ENCODE measurements at places on chromosomes 1 and 21.

- DNase-seq = no peak
These were observed 37.2 kb downstream of the SCCPDH start for GRCh38 chr1:246761396-246761795.

DNA sequence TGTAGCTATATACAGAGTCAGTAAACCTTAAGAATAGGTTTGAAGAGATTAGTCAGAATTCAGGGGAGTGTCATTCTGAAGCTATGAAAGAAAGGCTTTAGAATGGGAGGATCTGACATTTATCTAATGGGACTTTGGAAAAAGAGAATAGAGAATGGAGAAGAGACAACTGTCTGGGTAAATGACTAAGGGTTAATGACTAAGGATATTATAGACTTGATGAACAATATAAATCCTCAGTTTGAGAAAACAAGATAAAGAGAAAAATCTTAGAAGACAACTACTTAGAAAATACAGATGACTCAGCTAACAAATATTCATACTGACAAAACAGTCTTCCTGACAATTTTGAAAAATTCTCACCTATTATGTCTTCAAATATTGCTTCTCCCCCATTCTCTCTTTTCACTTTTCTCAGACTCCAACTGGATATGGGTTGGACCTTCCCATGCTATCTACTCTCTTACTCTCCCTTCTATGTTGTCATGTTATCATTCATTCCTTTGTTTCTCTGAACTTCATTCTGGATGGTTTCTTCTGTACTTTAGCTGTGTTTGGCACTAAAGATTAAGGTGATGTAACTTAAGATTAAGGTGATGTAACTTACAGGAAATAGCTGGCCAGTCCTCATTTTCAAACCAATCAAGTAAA, 20.4 kb downstream of the SLC16A1 start:
- DNase-seq = no peak

DNA sequence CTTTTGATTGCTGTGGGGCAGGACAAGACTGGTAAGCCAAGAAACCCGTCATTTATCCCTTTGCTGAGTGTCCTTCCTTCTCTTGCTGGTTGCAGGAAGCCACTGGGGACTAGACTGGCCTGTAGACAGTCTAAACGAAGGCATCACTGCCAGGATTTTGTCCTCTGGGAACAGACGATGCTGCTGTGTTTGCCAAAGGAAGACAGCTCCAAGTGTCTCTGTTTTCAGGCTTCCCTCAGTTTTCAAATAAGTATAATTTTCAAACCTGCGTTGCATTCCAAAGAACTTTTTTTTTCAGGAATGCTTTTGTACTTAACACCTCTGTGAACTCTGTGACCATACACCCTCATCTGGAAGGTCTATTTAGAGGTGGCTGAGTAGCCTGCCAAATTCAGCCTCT, 269.4 kb downstream of the HLX start:
- DNase-seq = no peak

DNA sequence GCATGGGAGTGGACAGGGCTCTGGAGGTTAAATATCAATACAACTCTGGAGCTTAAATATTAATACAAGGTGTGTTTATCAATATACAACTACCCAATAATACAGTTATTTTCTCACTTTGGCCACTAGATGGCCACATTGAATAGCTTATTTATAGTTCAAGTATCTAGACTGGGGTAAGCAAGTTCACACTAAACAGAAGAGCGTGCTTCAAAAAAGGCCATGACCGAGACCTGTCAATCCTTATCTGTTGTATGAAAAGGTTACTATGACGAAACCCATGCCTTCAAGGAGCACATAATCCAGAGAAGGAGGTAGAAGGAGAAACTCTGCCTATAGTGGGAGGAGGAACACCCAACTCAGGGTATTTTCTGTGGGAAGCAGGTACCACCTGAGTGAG, 29.1 kb downstream of the CHML start:
- no peak for DNase-seq

DNA sequence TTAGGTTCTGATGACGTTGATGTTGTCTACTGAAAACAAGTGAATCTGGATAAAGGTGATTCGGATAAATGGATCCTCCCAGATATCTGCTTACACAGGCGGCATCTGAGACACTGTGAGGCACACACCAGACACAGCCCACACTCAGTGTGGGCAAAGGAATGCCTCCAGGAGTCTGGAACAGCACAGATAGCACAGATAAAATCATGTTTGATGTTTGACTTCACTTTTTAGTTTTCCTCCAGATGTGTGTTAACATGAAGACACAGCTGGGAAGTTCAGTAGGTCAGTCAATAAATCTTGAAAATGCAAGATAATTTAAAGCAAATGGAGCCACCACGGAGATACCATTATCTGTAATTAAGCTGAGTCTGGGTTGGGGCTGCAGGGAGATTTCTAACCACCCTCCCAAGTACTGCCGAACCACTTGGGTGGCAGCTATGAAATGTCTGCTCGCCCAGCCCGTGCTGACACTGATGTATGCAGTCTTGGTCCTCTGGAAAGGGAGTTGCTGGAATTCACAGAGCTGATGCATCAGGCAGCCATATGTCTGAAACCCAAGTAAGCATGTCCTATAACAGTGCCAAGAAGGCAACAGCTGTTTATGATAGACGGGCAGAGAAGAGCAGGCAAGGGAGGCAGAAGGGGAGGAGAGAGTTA, 11.7 kb downstream of the CAPN9 start:
- DNase-seq = peak; percentile 32

DNA sequence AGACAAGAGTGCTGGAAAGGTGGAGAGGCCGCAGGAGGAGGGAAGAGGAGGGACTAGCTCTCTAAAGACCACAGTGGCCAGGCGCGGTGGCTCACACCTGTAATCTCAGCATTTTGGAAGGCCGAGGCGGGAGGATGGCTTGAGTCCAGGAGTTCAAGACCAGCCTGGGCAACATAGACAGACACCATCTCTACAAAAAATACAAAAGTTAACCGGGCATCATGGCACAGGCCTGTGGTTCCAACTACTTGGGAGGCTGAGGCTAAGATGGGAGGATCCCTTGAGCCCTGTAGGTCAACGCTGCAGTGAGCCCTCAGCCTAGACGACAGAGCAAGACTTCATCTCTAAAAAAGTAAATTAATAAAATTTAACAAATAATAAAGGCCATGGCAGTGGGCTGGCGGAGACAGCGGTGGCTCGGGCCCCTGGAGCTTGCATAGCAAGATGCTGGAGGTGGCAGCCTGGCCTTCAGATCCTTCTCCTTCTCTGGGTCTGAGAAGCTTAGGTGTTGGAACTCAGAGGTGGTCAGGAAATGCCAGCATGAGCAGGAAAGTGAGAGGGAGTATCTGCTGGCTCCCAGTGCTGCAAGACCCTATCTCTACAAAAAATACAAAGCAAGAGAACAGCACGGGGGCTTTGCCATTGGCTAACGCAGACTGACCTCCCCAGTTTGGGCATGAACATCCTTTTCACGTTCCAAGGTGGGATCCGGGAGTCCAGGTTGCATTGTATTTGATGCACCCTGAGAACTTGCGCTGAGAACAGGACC, 10.7 kb downstream of the WNT3A start:
- no peak for DNase-seq

GRCh38 chr1:184379111-184379752, 7.6 kb upstream of the C1orf21 start:
- no peak for DNase-seq

DNA sequence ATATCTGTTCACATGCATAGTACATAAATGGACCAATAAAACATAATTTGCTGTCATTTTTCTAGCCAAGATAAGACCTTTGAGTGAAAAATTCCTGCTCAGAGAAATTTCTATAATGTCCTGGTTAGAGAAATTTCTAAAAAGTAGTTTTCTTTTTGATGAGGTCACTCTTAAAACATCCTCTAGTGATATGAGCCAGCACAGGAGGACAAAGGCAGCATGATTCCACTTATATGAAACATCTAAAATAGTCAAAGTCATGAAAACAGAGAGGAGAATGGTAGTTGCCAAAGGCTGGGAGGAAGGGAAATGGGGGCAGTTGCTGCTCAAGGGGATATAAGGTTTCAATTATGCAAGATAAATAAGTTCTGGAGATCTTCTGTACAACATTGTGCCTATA, 239.4 kb downstream of the BACH1 start:
- no peak for DNase-seq

DNA sequence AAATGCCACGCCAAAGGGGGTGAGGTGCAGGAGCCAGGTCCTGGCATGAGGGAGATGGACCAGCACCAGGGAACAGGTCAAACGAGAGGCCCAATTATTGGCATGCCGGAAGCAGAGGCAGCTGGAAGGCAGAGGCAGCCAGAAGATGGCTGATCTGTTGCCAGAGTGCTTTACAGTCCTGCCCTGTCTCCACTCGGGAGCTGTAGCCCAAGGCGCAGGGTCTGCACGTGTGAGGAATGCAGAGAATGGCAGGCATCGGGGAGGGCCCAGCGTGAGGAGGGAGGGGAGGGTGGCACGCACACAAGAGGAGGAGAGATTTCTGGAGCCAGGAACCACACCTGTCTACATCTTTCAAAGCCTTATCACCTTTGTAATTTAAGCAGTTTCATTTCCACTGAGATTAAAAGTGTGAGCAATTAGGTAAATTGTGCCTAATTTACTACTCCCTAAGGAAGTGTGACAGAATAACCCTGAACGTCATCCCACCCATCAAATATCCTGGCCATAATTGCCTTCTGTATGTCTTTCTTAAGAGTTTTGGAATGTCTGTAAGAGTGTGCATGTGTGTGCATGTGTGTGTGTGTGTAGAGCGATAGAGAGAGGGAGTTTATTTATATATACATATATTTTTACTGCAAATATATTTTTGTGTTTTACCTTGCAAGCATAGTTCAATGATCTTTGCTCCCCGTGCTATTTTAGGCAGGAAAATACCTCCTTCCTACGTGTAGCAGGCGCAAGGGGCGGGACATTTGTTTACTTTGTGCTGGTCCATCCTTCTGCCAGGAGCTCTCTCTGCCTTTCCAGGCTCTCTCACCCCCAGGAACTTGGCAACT, 125.5 kb upstream of the SERBP1 start:
- DNase-seq = no peak

GRCh38 chr1:221979444-221980032, 237.6 kb upstream of the DUSP10 start:
- no peak for DNase-seq

DNA sequence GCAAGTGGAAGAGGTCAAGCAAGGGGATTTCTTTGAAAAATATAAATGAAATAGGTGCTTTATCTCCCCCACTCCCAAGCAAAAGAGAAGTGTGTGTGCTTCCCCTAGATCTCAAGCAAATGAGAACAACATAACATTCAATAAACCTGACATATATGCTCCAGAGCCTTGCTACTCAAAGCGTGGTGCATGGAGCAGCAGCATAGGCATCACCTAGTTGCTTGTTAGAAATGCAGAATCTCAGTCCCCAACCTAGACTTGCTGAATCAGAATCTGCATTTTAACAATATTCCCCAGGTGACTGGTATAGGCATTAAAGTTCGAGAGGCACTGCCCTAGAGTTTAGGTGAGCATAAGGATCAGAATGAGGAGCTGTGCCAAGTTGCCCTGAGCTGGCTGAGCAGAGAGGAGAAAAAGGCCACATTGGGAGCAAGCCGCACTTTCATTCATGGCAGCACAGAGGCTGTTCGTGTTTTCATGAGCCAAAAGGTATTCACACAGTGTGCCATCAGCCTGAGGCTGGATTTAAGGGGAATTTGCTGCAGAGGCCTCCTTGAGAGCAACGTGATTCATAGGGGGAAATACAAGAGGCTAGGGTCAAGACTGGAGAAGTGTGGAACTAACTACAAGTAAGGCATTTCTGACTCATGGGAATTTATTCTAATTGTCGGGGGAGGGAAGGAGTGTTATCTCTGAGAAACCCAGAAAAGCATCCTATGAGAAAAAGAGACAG, 14.3 kb upstream of the LPAR3 start:
- no peak for DNase-seq

GRCh38 chr1:182662956-182663355, 21.4 kb downstream of the RGS8 start:
- DNase-seq = no peak

Measured in GM04504 (cell line).